ENCODE measurements at places on chromosomes 7 and 10.

- DNase-seq, result no peak
Observed at GRCh38 chr7:42096681-42097561, 140.1 kb downstream of the GLI3 start.

GRCh38 chr10:114412907-114413797 is 8.8 kb upstream of the AFAP1L2 start:
- no peak for DNase-seq

- no peak for DNase-seq
Observed at GRCh38 chr7:724298-724697, 2.2 kb upstream of the DNAAF5 start.

DNA sequence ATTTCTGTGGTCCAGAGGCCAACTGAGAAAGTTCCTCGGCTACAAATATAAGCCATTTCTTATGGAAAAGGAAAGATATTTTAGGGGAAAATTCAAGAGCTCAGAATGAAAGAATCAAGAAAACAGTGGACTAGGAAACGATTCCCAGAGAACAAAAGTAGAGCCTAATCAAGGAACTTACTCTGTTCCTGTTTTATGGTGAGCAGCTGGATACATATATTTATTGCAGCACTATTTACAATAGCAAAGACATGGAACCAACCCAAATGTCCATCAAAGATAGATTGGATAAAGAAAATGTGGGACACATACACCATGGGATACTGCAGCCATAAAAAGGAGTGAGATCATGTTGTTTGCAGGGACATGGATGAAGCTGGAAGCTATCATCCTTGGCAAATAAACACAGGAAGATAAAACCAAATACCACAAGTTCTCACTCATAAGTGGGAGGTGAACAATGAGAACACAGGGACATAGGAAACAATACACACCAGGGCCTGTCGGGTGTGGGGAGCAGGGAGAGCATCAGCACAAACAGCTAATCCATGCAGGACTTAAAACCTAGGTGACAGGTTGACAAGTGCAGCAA is 298.7 kb downstream of the THSD7A start:
- no peak for DNase-seq

DNA sequence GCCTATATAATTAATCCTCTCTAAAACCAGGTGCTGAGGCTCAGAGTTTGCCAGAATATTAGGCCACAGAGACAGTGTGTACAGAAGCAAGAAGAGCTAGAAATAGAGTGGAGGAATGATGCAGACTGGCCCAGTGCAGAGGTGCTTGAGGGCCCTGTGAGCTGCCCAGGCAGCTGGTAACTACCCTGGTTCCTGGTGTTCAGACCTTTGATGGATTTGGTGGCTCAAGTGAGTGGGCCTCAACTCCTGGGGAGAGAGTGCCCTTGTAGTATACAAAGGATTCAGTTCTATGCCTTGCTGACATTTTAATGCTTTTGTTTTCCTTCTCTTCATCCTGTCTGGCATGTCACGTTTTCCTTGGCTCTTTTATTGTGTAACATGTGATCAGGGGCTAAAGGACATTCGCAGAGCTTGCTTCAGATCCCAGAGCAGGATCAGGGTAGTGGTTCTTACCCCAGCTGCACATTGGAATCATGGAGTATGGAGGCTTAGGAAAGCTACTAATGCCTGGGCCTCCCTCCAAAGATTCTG is 20.0 kb downstream of the LRRC4 start:
- DNase-seq, result no peak

- DNase-seq, result no peak
Observed at GRCh38 chr7:31935124-31936054, 134.8 kb downstream of the PDE1C start.

DNA sequence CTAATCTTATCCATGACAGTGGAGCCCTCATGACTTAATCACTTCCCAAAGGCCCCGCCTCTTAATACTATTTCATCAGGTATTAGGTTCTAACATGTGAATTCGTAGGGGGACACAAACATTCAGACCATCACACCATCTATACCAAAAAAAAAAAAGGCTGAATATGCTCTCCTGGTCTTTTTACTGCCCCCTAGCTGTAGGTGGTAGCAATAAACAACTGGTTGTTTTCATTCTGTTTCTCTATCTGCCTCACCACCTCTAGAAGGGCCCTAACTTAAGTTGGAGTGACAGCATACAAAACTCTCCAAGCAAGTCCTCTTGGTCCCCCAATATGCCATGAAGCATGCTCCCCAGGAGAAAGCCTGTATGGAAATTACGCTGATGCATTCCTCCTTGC is 94.1 kb downstream of the GRM8 start:
- DNase-seq, result no peak

GRCh38 chr10:2575460-2575859 is 491.9 kb upstream of the PFKP start:
- DNase-seq, result no peak

DNA sequence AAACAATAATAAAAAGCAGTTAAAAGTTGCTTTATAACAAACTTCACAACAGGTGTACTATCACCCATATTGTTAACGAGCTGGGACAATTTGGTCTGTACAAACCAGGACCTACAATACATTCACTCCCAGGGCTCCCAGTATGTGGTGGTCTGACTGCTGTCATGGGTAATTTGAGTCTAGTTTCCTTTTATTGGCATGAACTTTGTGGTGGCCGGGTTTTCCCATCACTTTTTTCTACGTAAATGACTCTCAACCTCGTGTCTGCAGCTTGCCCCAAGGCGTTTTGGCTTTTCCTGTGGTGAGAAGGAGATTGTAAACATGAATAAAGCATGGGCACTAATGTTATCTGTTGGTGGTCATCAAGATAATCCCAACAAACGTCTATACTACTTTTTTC is 118.7 kb upstream of the CDK6 start:
- no peak for DNase-seq

DNA sequence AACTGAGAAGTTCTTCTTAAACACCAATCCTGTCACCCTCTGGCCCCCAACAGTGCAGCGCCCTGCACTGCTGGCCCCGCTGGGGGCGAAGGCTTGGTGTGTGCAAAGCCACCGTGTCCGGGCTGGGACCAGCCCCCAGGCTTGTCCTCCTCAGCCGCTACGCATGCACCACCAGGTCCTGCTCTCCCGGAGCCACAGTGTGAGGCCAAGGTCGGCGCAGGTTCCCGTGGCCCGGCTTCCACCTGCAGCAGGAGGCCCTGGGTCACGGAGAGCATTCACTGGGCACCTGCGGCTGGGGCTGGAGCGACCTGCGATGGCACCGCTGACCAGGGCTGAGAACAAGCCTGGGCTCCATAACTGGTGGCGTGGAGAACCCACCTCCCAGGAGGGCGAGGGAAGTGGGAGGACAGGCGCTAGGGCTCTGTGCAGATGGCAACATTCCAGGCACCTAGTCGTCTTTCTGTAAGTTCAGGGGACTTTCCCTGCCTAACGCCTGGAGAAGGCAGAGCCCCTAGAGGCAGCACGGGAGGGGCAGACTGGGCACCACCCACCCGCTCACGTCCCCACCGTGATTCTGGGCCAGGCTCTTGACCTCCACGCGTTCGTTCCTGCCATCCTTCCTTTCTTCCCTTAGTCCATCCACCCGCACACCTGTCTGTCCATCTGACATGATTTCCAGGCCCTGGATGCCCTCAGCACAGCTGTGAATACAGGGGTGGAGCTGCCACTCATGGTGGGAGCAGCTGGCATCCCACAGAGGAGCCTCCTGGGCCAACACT is 271.6 kb downstream of the ELFN1 start:
- no peak for DNase-seq

DNA sequence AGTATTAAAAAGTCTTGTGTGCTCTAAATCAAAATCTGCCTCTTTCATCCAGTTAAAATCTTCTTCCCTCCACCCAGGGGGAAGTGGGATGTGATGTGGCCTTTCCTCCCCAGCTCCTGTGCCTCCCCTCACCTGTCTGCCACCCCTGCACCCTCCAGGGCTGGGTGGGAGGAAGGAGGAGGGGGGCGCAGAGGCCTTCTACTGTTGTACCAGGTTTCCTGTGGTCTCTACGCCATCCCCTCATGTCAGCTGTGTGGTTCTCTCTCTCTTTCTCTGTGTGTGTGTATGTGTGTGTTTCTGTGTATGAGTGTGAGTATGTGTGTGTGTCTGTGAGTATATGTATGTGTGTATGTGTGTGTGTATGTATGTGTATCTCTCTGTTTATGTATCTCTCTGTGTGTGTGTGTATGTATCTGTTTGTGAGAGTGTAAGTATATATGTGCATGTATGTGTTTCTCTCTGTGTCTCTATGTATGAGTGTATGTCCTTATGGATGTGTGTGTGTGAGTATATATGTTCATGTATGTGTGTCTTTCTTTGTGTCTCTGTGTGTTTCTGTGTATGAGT is 45.5 kb upstream of the C10orf71 start:
- DNase-seq, result no peak

DNA sequence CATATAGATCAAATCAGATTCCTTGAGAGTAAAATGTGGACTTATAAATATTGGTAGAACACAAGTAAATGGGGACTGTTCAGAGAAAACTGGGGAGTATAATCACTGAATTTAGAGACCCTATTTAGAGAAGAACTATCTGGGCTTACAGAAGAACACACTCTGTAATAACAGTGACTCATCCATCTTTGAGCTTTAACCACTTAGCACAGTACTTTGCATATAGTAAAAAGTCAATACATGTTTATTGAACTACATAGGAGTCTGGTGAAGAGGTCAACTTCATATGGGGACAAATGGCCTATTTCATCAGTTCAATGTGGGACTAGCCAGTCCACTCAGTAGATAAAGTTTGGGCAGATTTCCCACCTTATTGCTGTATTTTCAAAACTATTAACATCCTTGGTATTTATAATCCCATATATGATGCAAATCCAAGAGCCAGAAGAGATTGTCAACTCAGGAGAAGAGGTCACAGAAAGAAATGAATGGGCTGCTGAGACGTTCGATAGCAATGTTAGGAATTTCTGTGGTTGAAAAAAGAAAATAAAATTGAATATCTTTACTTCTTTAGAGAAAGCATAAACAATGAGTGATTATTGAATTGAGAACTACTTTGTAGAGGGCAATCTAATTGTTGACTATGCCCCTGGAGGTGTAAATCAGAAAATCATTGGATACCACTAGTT is 119.3 kb upstream of the CACNA2D1 start:
- peak; percentile 36 for DNase-seq

DNA sequence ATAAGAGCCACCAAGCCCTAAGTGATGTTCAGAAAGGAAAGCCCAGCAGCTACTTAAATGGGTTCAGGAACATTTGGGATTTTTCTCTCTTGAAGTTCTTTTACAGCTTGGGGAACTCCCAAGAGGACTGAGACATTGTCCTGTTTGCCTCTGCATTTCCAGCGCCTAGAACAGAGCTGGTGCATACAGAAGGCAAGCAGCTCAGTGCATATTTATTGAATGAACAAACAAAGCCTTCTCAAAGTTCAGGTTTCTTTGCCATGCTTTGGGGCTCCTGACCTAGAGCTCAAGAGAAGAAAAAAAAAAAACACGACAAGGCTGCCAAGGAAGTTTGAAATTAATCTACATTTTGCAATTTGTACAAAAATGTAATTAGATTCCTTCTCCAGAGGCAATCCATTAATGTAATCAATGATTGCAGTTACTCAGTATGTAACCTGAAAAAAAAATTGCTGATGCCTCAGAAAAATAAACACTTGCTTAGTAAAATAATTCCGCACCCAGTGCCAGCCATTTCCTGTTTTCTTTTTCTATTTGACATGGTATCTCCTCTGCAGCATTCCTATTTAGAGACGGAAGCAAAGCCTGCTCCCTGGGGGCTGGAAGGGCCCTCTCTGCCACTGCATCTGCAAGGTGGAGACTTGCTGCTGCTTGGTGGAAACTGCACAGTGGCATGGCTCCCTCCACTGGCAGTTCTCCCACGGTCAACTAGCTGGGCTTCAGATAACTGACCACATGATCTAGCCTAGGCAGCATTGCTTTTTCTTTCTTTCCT is 157.3 kb downstream of the TMEM178B start:
- DNase-seq, result no peak

GRCh38 chr7:38318241-38318640 is 44.8 kb upstream of the TARP start:
- DNase-seq, result no peak

- no peak for DNase-seq
Observed at GRCh38 chr7:103851357-103851756, 138.1 kb downstream of the RELN start.

DNA sequence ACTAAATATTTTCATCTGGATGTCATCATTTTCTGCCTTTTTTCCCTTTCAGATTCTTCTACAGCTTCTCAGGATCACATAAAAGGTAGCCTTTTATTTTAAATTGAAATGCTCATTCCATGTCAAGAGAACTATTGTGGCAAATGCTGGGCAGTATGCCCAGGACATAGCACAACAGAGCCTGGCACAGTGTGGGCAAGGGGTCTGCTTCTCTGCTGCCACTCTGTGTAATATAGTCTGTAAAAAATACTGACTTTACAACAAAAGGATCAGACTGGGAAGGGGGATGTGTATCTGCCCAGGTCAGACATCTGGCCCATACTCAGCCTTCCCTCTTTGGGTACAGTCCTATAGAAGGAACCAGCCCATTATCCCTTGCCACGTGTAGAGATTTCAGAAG is 62.7 kb downstream of the CUZD1 start:
- no peak for DNase-seq

- DNase-seq, result no peak
Observed at GRCh38 chr10:43181146-43181545, 42.9 kb downstream of the CSGALNACT2 start.

All from fibroblast of skin of left biceps (primary cell).